Caco-2 (cell line): ENCODE measurements at places on chromosomes 5 and 9.
A peak's percentile ranks its signal among the peaks of the same experiment; 100 is the strongest.

- DNase-seq, result no peak
- H3K27me3 ChIP-seq, result no peaks in the 10 kb centered on the region
- H3K27ac ChIP-seq, result no peak overlapping the region
- no peak overlapping the region for H3K4me3 ChIP-seq
- H3K36me3 ChIP-seq, result no peaks in the 10 kb centered on the region
Measured at GRCh38 chr9:121557581-121558447, 58.2 kb upstream of the GGTA1 start.

- no peak overlapping the region for H3K4me3 ChIP-seq
- no peaks in the 10 kb centered on the region for H3K27me3 ChIP-seq
- no peak overlapping the region for H3K27ac ChIP-seq
- no peaks in the 10 kb centered on the region for H3K4me1 ChIP-seq
- H3K36me3 ChIP-seq, result no peaks in the 10 kb centered on the region
Measured at GRCh38 chr5:32876791-32877190, 165.7 kb downstream of the NPR3 start.

GRCh38 chr9:17888066-17888465 lies 309.2 kb downstream of the SH3GL2 start:
- no peaks in the 10 kb centered on the region for H3K36me3 ChIP-seq
- H3K4me1 ChIP-seq, result no peaks in the 10 kb centered on the region
- no peak overlapping the region for H3K4me3 ChIP-seq
- DNase-seq, result no peak
- H3K27me3 ChIP-seq, result no peaks in the 10 kb centered on the region
- H3K27ac ChIP-seq, result no peak overlapping the region

GRCh38 chr5:39544941-39545340 lies 120.2 kb upstream of the DAB2 start:
- no peak overlapping the region for H3K4me3 ChIP-seq
- DNase-seq, result no peak
- no peaks in the 10 kb centered on the region for H3K27me3 ChIP-seq
- peaks cover 12% of the 10 kb centered on the region for H3K4me1 ChIP-seq

- H3K27ac ChIP-seq, result no peak overlapping the region
- peak; percentile 43 for DNase-seq
- no peaks in the 10 kb centered on the region for H3K27me3 ChIP-seq
- H3K4me1 ChIP-seq, result peaks cover 16% of the 10 kb centered on the region
- no peaks in the 10 kb centered on the region for H3K36me3 ChIP-seq
- H3K4me3 ChIP-seq, result peak overlapping the region; percentile 88
Measured at GRCh38 chr9:125747765-125748445, 732 bp downstream of the PBX3 start.

- DNase-seq, result no peak
- no peaks in the 10 kb centered on the region for H3K4me1 ChIP-seq
- H3K27ac ChIP-seq, result no peak overlapping the region
- H3K27me3 ChIP-seq, result no peaks in the 10 kb centered on the region
- H3K36me3 ChIP-seq, result no peaks in the 10 kb centered on the region
Measured at GRCh38 chr5:41863871-41864486, 6.2 kb downstream of the OXCT1 start.

- peaks cover 4% of the 10 kb centered on the region for H3K36me3 ChIP-seq
- H3K4me3 ChIP-seq, result no peak overlapping the region
- no peak for DNase-seq
- H3K27me3 ChIP-seq, result no peaks in the 10 kb centered on the region
Measured at GRCh38 chr9:112054916-112055315, 120.2 kb downstream of the SUSD1 start.

- H3K4me3 ChIP-seq, result no peak overlapping the region
- H3K36me3 ChIP-seq, result no peaks in the 10 kb centered on the region
- peak; percentile 94 for DNase-seq
- H3K27me3 ChIP-seq, result no peaks in the 10 kb centered on the region
- peak overlapping the region; percentile 99 for H3K27ac ChIP-seq
- peaks cover 46% of the 10 kb centered on the region for H3K4me1 ChIP-seq
Measured at GRCh38 chr5:56123531-56124243, 109.4 kb downstream of the ANKRD55 start.

GRCh38 chr9:136481558-136481957 lies 1.3 kb downstream of the SEC16A start:
- no peaks in the 10 kb centered on the region for H3K27me3 ChIP-seq
- DNase-seq, result no peak
- H3K27ac ChIP-seq, result peak overlapping the region; percentile 100

DNA sequence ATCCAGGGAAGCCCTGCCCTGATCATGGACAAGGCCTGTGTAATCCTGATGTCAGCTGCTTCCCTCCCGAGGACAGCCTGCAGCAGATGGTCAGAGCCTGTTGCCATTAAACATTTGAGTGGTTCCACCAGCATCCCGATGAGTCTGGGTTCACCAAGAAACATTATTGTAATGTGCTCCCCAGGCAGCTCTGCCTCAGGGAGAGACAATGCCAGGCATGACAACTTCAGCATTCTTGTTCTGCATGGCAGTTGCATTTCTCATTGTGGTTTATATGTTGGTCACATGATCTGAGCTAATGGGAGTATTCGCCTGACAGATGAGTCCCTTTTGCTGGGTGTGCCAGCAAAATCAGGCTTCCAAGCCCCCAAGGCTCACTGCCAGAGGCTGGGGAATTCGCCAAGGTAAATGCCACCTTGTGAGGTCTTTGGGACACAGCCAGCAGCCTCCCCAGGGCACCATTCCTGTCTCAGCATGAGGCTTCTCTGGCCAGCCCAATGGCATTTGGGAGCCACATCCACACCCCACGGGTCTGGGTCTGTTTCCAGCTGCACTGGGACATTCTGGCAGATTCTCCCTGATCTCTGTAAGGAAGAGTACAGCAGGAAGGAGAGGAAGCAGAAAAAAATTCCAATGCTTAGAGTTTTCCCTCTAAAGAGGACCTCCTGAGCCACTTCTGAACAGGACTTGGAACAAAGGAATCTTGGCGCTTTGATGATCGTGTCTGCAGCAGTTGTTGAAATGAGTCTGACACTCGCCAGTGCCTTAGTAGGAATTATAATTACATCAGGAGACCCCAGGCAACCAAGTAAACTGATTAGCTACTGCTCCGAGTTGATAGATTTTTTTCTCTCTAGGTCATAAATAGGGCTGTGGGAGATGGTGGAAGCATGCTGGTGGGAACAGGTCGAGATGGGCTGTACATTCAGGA lies 18.7 kb downstream of the KCNIP1 start:
- no peak for DNase-seq
- no peak overlapping the region for H3K27ac ChIP-seq
- H3K27me3 ChIP-seq, result no peaks in the 10 kb centered on the region
- H3K36me3 ChIP-seq, result no peaks in the 10 kb centered on the region
- no peaks in the 10 kb centered on the region for H3K4me1 ChIP-seq
- no peak overlapping the region for H3K4me3 ChIP-seq

GRCh38 chr5:100576217-100576751 lies 41.1 kb downstream of the FAM174A start:
- no peaks in the 10 kb centered on the region for H3K36me3 ChIP-seq
- H3K27ac ChIP-seq, result no peak overlapping the region
- no peak for DNase-seq
- no peak overlapping the region for H3K4me3 ChIP-seq

DNA sequence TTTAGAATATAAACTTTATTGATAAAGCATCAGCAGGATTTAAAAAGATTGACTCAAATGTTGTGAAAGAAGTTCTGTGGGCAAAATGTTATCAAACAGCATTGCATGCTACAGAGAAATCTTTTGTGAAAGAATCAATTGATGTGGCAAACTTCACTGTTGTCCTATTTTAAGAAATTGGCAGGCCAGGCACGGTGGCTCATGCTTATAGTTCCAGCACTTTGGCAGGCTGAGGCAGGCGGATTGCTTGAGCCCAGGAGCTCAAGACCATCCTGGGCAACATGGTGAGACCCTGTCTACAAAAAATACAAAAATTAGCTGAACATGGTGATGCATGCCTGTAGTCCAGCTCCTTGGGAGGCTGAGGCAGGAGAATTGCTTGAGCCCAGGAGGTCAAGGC lies 17.4 kb downstream of the ZBTB43 start:
- peaks cover 2% of the 10 kb centered on the region for H3K36me3 ChIP-seq
- H3K4me3 ChIP-seq, result no peak overlapping the region
- no peak for DNase-seq

- no peaks in the 10 kb centered on the region for H3K36me3 ChIP-seq
- no peak for DNase-seq
- H3K4me1 ChIP-seq, result peaks cover 5% of the 10 kb centered on the region; the same call in 1 of the 2 replicates
- no peak overlapping the region for H3K4me3 ChIP-seq
Measured at GRCh38 chr5:159515197-159515596, 184.9 kb upstream of the IL12B start.

- peak; percentile 39 for DNase-seq
- H3K4me3 ChIP-seq, result no peak overlapping the region
- H3K27ac ChIP-seq, result no peak overlapping the region
- H3K36me3 ChIP-seq, result no peaks in the 10 kb centered on the region
Measured at GRCh38 chr5:83265318-83265717, 188.0 kb downstream of the XRCC4 start.

DNA sequence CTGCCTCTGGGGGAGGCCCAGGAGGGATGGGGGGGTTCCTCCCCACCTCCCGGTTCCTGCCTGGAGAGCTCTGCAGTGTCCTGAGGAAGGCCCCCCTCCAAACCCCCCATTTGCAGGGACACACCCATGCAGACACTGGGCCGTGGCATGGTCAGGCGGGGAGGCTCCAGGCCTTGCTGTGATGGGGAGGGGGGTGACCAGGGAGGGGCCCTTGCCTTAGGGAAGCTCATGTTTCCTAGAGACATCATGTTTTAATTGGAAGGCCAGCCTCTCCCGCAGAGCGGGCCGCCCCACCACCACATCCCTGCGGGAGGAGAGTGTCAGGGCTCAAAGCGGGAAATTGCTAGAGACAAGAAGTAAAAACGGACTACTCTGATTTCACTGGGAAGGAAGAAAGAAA lies 12.0 kb downstream of the PRRX2 start:
- H3K4me3 ChIP-seq, result no peak overlapping the region
- H3K27me3 ChIP-seq, result no peaks in the 10 kb centered on the region
- H3K27ac ChIP-seq, result no peak overlapping the region
- no peak for DNase-seq
- H3K36me3 ChIP-seq, result no peaks in the 10 kb centered on the region

- no peaks in the 10 kb centered on the region for H3K27me3 ChIP-seq
- H3K36me3 ChIP-seq, result no peaks in the 10 kb centered on the region
- DNase-seq, result no peak
- H3K4me3 ChIP-seq, result no peak overlapping the region
- H3K4me1 ChIP-seq, result no peaks in the 10 kb centered on the region
- H3K27ac ChIP-seq, result no peak overlapping the region
Measured at GRCh38 chr5:80070338-80071056, 35.3 kb downstream of the THBS4 start.

- H3K36me3 ChIP-seq, result no peaks in the 10 kb centered on the region
- no peaks in the 10 kb centered on the region for H3K27me3 ChIP-seq
- DNase-seq, result no peak
- no peak overlapping the region for H3K4me3 ChIP-seq
Measured at GRCh38 chr9:116298878-116299391, 145.3 kb downstream of the PAPPA start.

DNA sequence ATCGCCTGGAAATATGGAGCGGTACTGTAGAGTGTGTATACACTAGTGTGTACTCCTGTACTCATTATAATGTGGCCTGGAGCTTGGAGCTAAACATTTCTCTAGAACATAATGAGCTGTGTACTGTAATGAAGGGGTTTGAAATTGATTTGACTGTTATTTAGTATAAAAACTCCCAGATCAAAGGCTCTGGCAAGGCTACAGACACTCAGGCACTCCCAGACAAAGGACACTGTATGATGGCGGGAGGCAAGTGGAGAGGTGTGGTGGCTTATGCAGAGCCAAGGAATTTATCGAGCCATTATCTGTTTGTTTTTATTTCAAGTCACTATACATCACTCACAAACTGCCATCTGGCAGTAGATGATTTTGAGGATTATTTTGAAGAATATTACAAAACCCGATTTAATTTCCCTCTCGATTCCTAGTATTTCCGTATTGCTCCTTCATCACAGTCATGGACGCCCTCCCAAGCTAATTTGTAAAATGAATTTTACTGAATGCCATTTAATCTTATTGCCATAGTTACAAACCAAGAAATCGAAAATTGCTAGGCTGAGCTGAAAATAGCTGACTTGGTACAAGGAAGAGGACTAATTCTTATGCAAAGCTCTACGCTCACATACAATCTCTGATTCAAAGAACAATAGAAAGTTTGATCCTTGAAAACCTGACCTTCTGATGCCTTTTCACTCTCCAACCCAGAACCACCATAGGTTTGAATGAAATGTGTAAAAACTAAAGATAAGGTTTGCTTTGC lies 240.2 kb upstream of the SEMA6A start:
- no peaks in the 10 kb centered on the region for H3K36me3 ChIP-seq
- H3K27ac ChIP-seq, result no peak overlapping the region
- H3K27me3 ChIP-seq, result no peaks in the 10 kb centered on the region
- DNase-seq, result no peak
- no peaks in the 10 kb centered on the region for H3K4me1 ChIP-seq

DNA sequence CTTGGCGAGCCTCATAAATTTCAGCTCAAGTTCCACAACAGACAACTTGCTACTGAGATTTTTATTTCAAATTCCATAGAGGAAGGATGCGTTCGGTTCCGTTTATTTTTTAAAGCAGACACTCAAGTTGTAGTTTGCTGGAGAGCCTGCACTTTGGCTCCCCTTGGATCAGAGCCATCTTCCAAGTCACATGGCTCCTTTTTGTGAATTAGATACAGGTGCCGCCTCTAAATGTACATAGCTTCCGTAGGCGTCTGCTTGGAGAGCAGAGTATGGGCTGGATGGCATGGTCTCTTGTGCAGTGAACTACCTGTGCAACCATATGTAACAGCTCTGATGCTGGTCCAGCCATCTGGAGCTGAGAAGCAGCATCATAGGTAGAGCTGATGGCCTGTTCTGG lies 73.9 kb upstream of the WWC1 start:
- H3K4me1 ChIP-seq, result no peaks in the 10 kb centered on the region
- no peak for DNase-seq

- no peaks in the 10 kb centered on the region for H3K36me3 ChIP-seq
- H3K27me3 ChIP-seq, result no peaks in the 10 kb centered on the region
- no peak for DNase-seq
- no peaks in the 10 kb centered on the region for H3K4me1 ChIP-seq
- no peak overlapping the region for H3K4me3 ChIP-seq
Measured at GRCh38 chr9:68575817-68576216, 35.1 kb upstream of the TMEM252 start.

DNA sequence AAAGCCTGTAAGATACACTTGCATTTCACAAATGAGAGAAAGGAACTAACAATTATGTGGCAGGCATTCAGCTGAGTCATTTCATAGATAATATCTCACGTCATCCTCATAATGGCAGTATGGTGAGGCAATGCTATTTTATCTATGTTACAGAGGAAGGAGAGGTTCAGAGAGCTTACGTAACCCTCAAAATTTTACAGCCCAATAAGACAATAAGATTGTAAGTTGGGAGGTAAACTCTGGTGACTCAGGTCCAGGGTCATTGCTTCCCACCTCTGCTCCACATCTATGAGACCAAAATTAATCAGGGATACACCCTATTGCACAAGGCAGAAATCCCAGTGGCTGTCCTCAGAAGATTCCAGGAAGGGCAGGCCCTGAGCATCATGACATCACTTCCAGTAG lies 309.7 kb downstream of the NSG2 start:
- no peaks in the 10 kb centered on the region for H3K27me3 ChIP-seq
- no peaks in the 10 kb centered on the region for H3K36me3 ChIP-seq
- H3K4me3 ChIP-seq, result no peak overlapping the region
- DNase-seq, result no peak
- H3K4me1 ChIP-seq, result peaks cover 4% of the 10 kb centered on the region; the same call in 1 of the 2 replicates
- H3K27ac ChIP-seq, result no peak overlapping the region
